ENCODE measurements at places on chromosomes 12 and 14. TPM values are rescaled to one million over a fixed set of nuclear protein-coding genes. Genes with fewer than 3 reads are reported as not detected.

GRCh38 chr12:114404926-114405518, 922 bp downstream of the TBX5 start:
- DNase-seq: no peak

GRCh38 chr12:118377884-118378470, 1.6 kb downstream of the SUDS3 start:
- DNase-seq: no peak

- DNase-seq: no peak
Observed at GRCh38 chr12:51837286-51837685, 11.2 kb downstream of the FIGNL2 start.

GRCh38 chr12:39872425-39872824, 233.5 kb downstream of the SLC2A13 start:
- DNase-seq: no peak

DNA sequence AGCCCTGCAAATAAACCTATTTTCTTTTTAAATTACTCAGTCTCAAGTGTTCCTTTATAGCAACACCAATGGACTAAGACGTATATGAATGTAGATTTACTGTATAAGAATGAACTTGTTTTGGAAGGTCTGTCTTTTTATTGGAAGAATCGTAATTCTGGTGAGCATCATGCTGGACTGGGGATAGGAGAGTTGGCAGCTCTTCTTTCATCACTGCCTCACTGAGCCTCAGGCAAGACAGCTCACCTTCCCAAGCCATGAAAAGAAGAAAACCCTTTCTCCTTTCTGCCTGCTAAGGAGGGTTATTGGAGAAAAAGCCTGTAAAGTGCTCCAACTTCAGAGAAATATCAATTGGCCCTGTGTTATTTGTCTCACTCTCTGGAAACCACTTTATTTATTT, 9.1 kb upstream of the RNF34 start:
- DNase-seq: no peak

DNA sequence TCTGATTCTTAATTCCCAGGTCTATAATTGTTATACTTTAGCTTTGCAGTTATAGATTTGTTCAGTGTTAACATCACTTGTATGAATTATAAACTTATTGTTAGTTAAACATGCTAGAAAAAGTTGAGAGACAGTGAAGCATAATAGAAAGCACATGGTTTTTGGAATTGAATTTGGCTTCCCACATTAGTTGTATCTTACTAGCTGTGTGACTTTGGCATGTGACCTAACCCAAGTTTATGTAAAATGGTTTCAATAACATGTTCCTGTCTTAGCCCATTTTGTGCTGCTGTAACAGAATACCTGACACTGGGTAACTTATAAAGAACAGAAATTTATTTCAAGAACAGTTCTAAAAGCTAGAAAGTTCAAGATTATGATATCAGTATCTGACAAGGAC, 146.3 kb downstream of the PDE3A start:
- DNase-seq: no peak

- DNase-seq: no peak
Observed at GRCh38 chr12:55915482-55915859, 12.2 kb downstream of the PYM1 start.

GRCh38 chr14:65485516-65485915, 73.0 kb downstream of the FUT8 start:
- DNase-seq: no peak

DNA sequence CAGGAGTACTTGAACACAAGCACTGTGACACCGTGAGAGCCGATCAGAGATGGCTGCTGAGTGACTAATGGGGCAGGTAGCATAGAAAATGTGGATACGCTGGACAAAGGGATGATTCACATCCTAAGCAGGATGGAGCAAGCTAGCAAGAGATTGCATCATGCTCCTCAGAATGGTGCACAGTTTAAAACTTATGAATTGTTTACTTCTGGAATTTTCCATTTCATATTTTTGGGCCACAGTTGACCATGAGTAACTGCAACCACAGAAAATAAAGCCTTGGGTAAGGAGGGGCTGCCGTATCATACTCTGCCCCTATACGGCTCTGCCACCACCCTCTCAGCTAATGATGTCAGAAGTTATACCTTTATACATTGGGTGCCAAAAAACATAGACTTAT, 23.3 kb upstream of the MARK3 start:
- no peak for DNase-seq

DNA sequence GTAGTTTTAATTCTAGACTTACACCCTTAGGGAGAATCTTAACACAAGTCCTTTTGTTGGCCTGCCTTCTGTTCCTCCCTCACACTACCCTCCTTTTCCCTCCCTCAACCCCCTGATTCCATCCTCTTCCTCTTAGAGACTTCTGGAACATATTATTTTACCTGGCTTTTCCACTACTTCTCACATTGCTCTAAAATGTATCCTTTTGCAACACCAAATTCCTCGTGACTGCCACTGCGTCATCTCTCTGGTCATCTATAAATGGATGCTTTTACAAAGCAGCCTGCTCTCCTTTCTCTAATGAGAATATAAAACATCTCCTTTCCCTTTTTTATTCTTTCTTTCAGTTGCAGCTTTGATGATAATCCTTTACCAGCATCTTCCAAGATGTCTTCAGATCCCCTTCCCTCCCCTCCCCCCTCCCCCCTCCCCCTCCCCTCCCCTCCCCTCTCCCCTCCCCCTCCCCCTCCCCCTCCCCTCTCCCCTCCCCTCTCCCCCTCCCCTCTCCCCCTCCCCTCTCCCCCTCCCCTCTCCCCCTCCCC, 93.6 kb downstream of the DIP2B start:
- DNase-seq: no peak

GRCh38 chr12:132538663-132538990, 48.7 kb downstream of the FBRSL1 start:
- no peak for DNase-seq

- no peak for DNase-seq
Observed at GRCh38 chr12:68980476-68981212, 47.7 kb upstream of the CPM start.

DNA sequence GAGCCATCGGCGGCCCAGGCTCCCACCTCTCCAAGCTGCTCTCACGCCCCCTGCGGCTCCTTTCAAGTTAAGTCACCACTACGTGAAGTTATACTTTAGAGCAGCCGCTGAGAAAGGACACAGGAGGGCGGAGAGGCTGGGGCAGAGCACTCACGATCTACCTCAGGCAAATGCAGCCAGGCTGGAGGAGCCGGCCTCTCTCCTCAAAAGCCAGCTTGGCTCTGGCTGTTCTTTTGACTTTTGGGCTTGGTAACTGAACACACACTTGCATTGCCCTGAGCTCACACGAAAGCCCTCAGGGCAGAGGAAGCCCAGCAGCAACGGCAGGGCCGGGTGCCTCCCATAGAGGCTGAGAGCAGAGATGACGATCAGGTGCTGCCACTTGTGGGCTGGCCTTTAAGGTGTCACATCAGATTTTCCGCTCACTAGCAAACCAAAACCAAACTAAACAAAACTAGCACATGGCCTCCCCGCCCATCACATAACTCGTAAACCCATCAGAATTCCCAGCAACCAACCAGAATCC, 75.2 kb downstream of the PITPNM2 start:
- DNase-seq: no peak

GRCh38 chr12:124305136-124305535, 10.2 kb downstream of the RFLNA start:
- no peak for DNase-seq

DNA sequence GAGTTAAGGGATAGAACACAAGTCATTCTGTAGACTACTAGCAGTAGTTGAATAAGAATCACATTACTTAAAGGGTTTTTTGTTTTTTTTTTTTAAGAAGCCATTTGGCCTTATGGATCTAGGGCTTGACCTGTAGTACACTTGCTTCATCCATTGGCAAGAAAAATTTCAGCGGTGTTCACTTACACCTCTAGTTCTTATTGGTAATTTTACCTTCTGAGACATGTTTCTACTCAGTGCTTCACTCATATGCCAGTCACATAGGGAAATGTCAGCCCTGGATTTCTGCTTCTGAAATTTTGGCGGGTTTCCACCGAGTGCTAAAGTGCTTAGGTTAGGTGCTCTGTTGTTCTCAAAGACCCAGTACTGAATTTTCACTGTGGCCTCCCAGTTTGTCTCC, 72.9 kb downstream of the FRMD6 start:
- DNase-seq: no peak

DNA sequence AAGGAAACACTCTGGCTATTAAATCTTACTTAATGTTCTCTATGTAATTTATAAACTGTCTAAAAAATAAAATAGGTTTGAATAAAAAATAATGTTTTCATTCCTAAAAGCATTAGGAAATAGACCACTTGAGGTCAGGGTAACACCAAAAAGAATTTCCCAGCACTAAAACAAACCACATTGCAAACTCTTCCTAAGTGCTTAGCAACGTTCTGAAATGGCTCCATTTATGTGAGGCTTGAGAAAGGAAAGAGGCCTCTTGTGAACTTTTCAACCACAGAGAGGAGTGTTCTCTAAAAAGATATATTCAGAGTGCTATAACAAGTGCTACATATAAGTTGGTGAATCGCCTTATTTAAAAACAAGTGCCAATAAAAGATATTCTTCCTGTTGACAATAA, 42.7 kb downstream of the ALX1 start:
- DNase-seq: no peak

Gene SAMD15
- 1.5 TPM for total RNA-seq

Gene TAS2R8
- not detected for total RNA-seq

Gene CKAP4
- 46.0 TPM for total RNA-seq

Gene MAPKAPK5
- 43.5 TPM for total RNA-seq

Gene BEST3
- not detected for total RNA-seq

Gene POLE2
- total RNA-seq: 0.96 TPM

Gene COCH
- 5.8 TPM for total RNA-seq

Gene EPYC
- not detected for total RNA-seq

Gene PSME1
- 121 TPM for total RNA-seq

Gene CLEC2A
- total RNA-seq: not detected

Gene FAM181A
- not detected for total RNA-seq

Gene RD3L
- total RNA-seq: not detected

Gene STAC3
- 3.9 TPM for total RNA-seq
